ENCODE measurements at places on chromosomes 4 and X.

DNA sequence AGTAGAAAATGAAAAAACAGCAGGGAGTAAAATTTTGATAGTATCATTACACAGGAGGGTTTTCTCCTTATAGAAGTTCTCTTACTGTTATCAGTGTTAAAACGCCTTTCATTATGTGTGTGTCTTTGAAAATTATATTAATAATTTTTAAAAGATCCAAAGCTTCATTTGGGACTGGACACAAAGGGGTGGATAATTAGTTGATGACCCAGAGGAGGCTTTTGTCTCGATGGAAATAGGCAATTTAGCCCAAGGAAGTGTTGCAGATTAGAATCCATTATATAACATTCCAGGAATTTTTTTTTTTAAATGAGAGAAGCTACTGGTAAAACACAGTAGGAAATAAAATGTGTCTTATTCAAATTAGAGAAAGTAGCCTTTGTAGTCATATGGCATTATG is 1339.3 kb downstream of the FSTL5 start:
- no peak for DNase-seq

DNA sequence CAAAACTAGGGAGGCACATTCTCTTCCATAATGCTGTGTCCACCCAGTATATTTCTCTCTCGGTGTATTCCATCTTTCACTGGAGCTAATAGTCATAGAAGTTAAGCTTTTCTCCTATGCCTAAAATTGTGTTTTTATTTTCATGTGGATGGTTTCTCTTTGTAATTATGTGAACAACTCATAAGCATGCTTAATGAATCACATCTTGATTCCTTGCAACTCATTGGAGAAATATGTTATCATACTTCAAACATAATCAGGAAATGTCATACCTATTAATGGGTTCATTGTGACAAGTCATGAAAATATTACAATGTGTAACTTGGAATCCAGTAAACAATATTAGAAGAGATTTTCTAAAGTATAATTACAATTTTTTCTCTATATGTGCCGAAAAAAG is 186.3 kb downstream of the SLC7A11 start:
- DNase-seq: no peak

DNA sequence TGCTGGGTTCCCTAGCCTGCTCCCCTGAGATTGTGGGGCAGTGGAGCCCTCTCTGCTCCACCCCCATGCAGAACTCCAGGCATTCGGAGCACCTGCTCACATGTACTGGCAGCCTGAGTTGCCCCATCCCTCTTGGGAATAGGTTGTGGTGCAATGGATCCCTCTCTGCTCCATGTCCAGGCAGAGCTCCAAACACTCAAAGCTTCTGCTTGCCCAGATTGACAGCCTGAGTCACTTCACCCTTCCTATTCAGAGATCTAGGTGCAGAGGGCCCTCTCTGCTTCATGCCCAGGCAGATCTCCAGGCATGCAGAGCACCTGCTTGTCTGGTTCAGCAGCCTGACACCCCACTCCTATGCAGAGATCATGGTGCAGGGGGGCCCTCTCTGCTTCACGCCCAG is 18.6 kb upstream of the TEX13B start:
- no peak for DNase-seq

- no peak for DNase-seq
Observed at GRCh38 chr4:44662623-44663005, 11.2 kb upstream of the YIPF7 start.

GRCh38 chrX:131626681-131627296 is 82.9 kb downstream of the OR13H1 start:
- no peak for DNase-seq

- DNase-seq: no peak
Observed at GRCh38 chrX:150449313-150449712, 86.2 kb downstream of the MAMLD1 start.

GRCh38 chr4:75036046-75036830 is 103.3 kb downstream of the PARM1 start:
- DNase-seq: no peak

DNA sequence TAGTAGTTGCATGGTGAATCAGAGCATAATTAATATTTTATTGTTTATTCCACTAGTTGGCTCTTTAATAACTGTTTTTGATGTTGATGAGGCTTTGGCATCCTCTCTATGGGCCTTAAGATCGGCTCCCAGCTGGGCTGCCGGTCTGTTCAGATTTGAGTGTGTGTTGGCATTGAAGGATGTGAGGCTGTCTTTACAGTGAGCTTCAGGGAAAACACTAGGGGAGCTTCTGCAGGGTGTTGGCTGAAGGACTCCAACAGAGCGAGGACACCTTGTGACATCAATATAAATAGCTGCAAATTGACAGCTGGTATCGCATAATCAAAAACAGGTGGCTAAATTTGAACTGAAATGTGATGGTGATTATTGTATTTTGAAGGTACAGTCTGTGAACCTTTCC is 322.0 kb downstream of the FSTL5 start:
- no peak for DNase-seq

GRCh38 chrX:13158911-13159310 is 114.5 kb upstream of the FAM9C start:
- no peak for DNase-seq

Measured in activated CD4-positive, CD25-positive, alpha-beta regulatory T cell treated with anti-CD3 and anti-CD28 coated beads, Interleukin-2, amount 50 U/mL, for 72 hours (primary cell).